ENCODE measurements at places on chromosomes 16 and 17.

- DNase-seq = peak; percentile 92
Observed at GRCh38 chr17:71032746-71033273, 863.5 kb downstream of the KCNJ2 start.

DNA sequence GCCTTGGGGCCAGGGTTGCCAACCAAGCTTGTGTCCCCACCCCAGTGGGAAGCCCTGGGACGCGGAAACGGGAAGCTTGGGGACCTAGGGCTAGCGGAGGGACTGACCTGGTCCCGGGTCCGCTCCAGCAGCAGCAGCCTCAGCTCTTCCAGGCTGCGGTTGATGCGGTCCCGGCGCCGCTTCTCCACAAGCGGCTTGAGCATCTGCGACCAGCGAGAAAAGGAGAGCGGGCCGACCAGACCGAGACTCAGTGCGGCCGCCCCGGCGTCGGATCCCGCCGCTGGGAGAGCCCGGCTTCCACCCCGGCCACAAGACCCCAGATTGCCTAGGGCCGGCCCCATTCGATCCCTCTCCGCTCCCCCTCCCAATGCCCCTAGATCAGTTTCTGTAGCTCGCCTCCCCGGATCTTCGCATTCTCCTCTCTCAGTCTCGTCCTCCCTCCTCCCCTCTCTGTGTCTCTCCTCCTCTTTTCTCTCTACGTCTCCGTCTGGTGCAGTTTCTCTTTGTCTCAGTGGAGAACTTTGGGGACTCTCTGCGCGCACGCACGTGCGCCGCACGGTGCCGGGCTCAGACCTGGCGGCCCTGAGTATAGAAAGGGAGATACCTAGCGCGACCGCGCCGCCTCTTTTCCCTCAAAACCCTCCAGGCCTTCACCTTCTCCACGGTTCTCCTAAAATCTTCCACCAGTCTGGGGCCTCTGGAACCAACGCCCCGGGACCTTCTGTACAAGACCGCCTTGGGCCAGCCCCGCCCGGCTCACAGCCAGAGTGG lies 797 bp downstream of the HES7 start:
- no peak for DNase-seq

DNA sequence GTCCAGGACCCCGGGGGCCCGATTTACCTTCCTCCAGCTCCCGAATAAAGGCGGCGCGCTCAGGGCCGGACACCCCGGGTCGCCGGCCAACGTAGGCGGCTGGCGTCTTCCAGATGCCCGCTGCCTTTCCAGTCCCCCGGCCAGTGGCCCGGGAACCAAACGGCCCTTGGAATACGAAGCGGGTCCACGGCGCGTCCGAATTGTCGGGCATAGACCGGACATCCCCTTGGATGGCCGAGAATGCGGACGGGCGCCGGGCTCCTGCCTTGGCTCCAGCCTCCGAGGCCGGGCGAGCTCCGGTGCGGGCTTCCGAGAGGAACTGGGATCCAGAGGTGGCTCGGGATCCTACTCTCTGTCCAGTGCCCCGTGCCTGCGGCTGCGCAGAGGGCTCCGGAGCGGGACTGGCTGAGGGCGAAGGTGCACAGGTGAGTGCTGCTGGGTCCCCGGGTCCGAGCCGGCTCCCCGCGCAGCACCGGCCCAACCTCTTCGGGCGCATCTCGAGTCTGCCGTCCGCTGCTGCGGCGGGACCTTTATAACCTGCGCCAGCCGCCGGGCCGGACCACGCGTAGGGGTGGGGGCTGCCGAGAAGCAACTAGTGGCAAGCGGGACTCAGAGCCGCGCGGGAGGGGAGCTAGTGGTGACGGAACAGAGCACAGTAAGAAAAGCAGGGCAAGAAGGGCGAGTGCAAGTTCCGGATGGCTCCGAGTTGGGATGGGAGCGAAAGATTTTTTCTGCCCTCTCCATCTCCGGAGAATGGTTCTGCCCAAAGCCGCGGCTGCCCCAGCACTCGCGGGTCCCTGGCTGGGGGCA lies at the start of gene HAP1:
TSS of gene HAP1 (minus strand) at position 505 of the 810 bp plus-strand sequence. CDS start at position 496, 9 bp downstream.
- DNase-seq = peak; percentile 32

- no peak for DNase-seq
Observed at GRCh38 chr17:72523491-72523890, 402.7 kb downstream of the SOX9 start.

- DNase-seq = no peak
Observed at GRCh38 chr17:50981279-50981678, 115.1 kb upstream of the TOB1 start.

DNA sequence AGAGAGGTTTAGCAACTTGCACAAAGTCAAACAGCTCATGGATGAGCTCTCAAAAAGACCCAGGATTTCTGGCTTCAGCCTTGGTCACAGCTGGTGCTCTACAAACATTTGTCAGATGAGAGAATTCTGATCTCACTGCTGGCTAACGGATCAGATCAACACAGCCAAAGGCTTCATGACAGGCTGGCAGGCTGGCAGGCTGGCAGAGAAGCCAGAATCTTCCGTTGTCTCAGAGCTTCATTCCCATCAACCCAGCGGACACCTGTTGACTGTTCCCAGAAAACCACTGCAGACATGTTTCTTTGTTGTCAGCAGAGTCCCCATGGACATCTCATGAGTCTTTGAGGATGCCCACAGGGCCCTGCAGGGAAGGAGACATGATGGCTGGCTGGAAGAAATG lies 303.8 kb upstream of the ASIC2 start:
- DNase-seq = no peak

DNA sequence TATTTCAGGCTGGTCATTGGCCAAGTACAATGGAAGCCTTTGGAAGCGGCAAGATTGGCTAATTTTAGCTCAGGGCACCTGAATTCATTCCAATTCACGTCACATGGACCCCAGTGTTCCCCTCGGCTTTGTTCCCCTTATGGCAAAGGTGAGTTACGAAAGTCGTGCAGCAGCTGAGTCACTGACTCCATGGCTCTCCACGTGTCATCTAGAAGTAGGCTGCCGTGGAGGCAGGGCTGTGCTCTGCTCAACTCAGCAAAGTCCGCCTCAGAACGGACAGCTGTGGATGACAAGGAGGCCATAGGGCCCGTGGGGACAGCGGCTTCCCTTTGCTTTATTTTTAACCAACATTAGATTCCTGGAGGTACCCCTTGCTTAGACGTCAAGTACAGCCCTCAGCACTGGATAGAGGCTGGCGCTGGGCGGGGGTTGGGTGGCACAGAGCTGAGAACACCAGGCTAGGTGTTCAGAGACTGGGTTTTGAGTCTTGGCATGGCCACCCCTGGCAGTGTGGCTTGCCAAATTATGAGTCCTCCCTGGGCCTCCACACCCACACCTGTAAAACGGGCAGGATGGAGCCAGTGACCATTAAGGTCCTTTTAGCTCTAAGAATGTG lies 23.6 kb downstream of the ADAD2 start:
- DNase-seq = no peak

DNA sequence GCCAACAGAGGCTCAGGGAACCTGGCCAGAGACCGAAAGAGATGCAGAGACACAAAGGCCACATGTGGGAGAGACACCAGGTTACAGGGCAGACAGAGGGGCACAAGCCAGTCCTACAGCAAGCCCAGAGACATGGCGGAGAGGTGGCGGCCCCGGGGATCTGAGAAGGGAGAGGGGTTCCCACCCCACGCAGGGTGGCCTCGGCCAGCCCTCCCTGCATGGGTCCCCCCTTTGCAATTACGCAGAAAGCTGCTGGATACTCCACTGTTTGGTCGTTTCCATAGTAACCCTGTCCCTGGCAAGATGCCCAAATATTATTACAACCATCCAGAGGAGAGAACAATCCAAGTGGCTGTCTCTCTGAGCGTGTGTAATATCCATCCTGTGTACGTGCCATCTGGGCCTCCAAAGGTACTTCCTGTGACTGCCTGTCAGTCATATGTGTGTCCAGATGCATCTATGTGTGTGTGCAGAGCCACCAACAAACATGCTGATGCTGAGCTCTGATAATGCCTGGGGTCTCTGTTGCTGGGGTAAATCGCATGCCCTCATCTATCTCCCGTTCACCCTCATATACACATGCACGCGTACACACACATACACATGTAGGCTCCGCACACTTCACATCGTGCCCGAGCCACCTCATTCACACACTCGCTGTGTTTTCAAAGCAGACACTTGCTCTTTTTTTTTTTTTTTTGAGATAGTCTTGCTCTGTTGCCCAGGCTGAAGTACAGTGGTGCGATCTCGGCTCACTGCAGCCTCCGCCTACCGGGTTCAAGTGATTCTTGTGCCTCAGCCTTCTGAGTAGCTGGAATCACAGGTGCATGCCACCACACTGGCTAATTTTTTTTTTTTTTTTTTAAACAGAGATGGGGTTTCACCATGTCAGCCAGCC lies 5.5 kb downstream of the PCGF2 start:
- no peak for DNase-seq

GRCh38 chr16:70746040-70746707 lies 54.8 kb downstream of the VAC14 start:
- DNase-seq = no peak

DNA sequence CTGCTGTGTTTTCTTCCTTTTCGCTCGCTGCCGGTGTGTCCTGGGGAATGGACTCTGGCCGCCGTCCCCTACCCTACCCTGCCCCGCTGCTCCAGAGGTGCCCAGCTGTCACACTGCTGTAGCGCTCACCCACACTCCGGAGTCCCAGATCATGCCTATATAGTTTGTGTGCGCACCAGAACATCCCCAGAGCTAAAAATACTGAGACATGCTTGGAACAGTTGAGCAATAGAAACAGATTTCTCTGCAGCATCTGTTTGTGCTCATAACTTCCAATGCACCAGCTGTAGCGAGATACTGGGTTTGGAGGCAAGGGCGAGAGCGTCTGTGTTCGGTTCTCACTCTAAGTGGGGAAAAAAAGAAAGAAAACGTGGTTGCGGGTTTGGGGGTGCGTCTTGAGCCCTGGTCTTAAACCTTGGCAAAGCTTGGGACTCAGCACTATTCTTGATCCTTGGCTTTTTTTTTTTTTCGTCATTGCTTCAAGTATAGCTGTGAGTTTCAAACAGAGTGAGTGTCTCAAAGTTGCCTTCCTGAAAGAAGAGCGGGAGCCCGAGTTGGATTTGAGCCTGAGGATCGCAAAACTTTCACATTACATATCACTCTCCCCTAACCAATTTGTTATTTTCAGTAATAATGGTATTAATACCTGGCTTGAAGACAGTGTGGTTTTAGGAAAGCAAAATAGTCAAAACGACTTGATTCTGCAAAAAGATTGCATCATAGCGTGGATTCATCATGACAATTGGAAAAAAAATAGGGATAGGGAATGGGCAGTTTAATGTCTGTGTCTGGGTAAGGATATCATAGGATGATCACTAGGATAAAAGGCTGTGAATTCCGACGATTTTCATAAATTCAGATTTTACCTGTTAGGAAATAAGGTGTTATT lies 621 bp downstream of the KCNJ2 start:
- DNase-seq = no peak

DNA sequence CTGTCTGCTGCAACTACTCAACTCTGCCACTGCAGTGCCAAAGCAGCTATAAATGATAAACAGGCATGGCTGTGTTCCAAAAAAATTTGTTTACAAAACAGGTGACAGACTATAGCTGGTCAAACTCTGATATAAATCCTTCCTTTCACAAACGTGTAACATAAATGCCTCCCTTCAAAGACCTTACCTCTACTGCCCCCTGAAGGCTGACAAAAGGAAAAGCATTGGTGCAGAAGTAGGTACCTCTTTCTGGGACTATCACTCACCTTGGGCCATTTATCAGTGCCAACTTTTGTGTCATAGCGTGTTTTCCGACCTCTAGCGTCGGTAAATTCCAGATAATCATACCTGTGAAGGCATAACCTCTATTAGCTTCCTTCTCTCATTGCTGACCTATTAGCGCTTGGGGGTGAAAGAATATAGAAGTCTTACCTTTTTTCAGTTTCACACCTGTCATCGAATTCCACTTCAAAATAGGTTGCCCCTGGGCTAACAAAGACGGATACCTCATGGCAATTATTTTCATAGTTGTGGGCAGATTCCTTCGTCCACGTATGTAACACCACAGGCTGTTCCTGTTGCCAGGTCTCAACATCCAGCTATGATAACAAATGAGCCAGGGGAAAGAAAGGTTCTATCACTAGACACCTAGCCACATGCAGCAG lies 67.9 kb downstream of the ZZEF1 start:
- DNase-seq = peak; percentile 42

GRCh38 chr17:36629252-36629847 lies 28.0 kb downstream of the MRM1 start:
- DNase-seq = peak; percentile 46

DNA sequence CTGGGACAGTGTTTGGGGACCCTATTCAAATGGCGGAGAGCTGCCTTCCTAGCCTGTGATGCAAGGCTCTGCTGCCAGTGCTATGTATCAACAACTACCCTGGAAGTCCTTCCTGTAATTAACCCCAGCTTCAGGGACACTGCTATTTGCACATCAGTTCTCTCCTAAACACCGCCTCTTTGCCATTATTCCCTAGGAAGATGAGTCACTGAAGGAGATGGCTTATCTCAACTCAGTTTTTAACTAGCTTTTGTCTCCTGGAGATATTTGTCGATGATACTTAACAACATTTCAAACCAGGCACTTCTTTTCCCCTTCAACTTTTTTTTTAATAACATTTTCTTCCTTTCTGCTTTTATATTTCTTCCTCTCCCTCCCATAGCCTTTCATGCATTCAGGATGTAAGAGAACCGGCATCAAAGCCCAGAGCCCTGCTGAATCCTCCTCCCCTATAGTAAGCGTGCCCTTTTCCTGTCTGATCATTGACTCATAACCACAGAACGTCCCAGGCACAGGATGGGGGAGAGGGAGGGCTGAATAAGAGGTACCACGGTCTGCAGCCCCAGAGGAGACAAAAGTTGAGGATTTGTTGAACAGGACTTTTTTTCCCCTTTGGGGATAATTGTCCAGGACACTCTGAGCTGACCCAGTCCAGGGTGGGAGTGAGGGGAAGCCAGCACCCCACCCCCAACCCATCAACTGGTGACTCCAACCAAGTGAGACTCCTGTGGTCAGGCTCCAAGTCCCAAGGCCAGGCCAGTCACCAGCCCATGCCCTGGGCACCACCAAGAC lies 387.8 kb upstream of the SALL1 start:
- DNase-seq = peak; percentile 74

- no peak for DNase-seq
Observed at GRCh38 chr17:4142107-4142900, 526 bp downstream of the ZZEF1 start.

DNA sequence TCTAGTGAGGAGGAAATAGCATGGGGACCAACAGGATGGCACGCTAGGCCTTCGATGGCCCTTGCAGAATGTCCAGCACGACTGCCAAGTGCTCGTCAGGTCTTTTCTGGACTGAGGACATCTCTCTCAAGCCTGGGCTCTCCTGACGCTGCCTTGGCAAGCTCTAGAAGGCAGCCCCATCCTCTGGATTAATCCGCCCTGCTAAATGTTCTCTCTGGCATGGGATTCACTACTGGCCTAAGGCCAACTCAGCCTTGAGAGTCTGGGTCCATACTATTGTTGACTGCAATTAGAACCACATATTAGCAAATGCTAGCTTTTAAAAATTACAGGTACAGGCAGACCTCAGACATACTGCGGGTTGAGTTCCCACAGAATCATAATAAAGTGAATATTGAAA lies 2.5 kb upstream of the CEP295NL start:
- no peak for DNase-seq
